Kidney epithelial cell (primary cell): ENCODE measurements at places on chromosomes 6 and 20. TPM values are rescaled to one million over a fixed set of nuclear protein-coding genes. Genes with fewer than 3 reads are reported as not detected.

GRCh38 chr6:89858041-89858440, 28.4 kb downstream of the CASP8AP2 start:
- DNase-seq: no peak

DNA sequence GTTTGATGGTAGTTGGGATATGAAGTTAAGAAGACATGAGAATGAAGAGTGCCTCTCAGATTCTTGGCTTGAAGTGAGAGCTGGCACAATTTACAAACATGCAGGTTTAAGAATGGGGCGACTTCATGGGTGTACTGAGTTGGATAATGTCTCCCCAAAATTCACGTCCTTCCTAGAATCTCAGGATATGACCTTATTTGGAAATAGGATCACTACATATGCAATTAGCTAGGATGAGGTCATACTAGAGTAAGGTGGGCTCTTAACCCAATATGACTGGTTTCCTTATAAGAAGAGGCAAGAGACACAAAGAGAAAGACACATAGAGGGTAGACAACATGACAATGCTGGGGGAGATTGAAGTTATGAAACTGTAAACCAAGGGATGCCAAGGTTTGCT, 5.2 kb downstream of the PKIB start:
- DNase-seq: no peak

DNA sequence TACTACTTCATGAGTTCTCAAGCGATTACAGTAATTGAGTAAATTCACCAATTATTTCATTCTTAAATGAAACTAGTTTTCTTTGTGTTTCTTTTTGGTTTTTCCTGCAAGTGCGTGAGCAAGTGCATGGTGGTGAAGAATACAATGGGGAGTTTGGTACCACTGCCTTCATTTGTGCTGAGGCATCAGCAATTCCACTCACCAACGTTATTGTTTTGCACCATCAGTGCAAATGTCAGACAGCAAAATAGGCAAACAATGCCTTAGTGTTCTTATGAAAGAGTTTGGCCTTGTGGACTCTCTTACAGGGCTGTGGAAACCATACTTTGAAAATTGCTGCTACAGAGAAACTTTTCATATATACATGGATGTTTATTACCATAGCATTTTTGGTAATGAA, 8.2 kb downstream of the CDH26 start:
- no peak for DNase-seq

DNA sequence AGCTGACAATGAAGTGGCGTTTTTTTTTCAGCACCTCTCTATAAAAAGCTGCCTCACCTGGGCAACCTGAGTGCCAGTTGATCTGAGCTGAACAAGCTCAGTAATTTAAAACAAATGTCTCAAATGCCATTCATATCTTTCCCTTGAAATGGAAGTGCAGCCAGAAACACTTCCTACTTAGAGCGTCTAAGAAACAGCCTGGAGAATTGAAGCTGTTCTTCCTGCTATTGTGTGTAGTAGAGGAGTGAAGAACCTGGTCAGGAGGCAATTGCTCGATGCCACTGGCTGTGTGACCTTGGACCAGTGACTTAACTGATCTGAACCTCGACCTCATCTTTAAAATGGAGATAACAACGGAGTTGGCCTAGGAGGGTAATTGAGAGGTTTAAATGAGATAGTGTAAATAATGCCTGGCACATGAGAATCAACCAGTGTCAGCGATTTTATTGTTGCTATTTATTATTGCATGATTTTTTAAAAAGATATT, 95.4 kb upstream of the FOXQ1 start:
- DNase-seq: no peak

DNA sequence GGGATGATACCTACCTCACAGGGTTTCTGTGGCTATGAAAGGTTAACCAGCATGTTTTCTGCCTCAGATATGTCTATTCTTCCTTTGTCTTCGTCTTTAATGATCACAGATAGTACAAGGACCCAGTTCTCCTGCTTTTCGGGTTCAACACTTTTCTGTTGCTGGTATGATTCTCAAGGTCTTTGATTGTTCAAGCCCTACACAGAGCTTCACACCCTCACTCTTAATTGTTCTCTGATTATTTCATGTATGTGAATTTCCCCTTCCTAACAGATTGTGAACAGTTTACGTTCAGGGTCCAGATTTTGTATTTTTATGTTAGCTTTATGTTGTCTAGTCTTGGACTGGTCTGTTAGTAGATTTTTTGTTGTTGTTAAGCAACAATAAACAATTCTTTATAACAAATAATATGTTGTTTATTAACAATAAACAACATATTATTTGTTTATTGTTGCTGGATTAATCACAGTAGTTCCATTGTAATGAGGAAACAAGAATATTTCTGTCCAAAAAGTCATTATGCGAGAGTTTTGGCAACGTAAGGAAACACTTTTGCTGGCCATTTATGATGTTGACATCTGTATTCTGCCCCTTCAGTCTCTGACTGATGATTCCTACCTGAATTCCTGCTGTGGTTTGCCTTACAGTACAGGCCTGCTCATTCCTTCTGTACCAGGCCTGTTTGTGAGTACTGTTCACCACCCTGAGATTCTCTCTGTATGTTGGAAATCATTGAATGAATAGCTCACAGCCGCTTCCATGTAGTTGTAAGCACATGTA, 27.2 kb upstream of the TULP4 start:
- no peak for DNase-seq

DNA sequence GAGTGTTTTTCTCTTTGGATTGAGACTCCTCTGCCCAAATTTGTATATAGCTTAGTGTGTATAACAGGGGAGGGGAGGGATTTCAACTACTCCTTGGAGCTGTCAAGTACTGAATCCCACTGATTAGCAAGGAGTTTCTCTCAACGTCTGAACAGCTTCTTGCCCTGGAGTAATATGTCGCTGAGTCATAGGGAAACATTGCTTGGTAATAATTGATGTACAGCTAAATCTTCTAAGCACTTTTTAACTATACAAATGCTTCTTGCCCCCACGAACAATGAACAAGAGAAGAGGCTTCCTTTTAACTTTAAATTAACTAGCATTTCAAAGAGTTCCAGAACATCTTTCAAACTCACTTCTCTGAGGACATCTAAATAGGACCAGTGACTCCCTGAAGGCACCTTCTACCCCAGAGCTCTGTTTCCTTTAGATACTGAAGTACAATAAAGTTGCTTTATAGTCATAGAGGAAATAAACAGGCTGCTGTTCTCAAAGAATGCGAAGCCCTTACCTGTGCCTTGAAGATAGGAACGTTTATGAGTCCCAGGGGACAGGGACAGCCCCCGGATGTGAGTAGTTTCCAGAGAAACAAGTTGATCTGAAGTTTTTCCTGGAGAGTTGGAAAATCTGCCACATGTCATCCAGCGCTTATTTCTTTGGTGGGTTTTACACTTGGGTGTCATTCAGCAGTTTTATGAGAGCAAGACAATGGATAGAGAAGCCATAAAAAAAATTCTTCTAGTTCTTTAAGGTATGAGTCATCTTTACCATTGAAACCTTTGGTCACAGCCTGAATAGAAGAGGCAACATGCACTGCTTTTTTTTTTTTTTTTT, 462.5 kb upstream of the BTBD3 start:
- peak; percentile 86 for DNase-seq

DNA sequence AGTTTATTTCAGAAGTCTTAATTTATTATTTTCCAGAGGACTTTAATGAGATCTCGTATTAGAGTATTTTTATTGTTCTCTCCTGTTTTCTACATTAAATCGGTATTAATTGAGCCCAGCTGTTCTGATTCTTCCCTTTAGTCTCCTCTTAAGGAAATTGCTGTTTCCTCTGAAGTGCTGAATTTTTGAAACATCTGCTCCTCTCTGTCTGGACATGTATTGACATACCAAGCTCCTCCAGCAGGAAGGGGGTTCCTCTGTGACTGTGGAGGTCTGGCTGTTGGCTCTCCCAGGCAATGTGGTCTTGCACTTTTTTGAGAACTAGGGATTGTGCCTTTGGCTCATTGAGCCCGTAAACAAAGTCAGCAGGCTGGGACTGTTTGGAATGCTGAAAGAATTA, 74.9 kb downstream of the MAP3K4 start:
- DNase-seq: no peak

DNA sequence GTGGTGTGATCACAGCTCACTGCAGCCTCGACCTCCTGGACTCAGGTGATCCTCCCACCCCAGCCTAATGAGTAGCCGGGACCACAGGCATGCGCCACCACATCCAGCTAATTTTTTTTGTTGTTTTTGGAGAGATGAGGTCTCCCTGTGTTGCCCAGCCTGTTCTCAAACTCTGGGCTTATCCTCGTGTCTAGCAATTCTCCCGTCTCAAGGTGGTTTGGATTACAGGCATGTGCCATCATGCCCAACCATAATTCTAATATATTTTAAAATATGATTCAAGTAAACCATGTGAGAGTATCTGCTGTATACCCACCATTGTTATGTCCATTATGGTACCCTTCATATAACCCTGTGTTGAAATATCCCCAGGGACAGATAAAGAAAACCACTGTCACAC, 60.3 kb upstream of the C20orf144 start:
- DNase-seq: no peak

GRCh38 chr6:131937226-131937625, 13.9 kb downstream of the CCN2 start:
- DNase-seq: no peak

GRCh38 chr6:139551376-139551775, 176.9 kb upstream of the CITED2 start:
- no peak for DNase-seq

DNA sequence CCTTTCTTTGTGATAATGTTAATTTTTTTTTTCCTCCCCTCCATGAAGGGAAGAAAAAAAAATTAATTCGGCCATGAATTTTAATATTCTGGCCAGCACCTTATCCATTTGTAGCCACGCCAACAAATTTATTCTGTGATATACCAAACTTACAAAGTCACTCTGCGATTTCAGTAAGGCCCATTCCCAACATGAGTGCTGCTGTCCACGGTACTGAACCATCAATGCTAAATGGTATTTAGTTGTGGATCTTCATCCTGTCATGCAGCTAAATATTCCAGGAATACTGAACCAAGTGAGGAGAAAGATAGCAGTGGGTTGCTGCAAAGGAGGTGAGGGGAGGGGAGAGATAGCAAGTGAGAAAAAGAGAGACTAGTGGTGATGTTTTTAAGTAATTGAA, 19.5 kb upstream of the RSPH4A start:
- DNase-seq: no peak

- no peak for DNase-seq
Measured at GRCh38 chr6:98678481-98678880, 155.9 kb upstream of the POU3F2 start.

DNA sequence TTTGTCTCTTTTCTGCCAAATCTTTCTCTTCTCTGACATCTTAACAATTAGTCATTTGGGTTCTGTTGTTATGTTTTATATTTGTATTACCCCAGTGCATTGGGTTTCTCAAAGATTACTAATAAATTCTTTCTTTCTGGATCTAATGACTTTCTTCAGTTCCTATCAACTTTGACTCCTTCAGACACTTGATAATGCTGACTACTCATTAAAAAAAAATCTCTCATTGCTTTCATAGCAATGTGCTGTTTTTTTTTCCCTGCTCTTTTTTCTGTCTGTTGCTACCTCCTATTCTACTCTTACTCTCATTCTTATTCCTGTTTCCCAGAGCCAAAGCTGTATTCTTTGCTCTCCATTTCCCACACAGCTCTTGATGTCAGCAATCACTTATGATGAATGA, 81.3 kb upstream of the MAP3K7 start:
- no peak for DNase-seq

DNA sequence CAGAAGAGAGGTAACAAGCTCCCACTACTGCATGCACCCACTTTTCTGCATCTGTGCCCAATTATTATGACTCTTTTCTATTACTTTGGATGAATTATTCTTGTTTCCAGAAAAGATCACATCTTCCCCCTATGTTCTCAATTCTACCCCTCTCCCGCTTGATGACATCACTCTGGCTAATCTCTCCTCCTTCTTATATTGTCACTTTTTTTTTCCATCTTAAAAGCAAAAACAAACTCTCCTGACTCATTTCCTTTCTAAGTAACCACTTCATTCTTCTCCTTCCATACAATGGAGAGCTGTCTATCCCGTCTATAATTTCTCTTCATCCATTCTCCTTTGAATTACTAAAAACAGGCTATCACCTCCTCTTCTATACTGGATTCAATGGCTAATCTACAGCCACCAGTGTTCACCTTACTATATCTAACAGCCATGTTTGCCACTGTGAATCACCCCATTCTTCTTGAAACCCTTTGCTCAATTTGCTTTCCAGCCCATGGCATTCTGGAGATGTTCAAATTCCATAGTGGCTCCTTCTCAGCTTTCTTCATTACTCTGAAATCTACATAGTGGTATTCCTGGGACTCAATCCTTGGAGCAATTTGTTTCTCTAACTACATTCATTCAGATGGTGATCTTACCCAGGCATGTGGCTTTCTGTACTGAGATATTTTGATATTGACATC, 378.4 kb downstream of the ARHGAP18 start:
- no peak for DNase-seq

DNA sequence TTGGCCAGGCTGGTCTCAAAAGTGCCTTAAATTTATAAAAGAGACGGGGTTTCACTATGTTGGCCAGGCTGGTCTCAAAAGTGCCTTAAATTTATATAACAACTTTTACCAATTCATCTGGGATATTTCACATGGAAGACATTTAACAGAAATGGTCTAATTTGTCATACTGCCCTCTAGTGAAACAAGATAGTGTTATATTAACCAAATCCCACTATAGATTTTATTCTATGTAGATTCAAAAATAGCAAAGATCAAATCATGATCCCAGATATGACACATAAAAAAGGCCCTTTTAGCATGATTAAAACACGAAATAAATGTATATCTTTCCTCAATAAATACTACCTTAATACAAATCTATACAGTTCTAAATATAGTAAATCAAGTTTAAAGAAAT, 102.8 kb upstream of the TFAP2D start:
- DNase-seq: no peak

GRCh38 chr20:5785146-5785545, 34.9 kb downstream of the SHLD1 start:
- no peak for DNase-seq

DNA sequence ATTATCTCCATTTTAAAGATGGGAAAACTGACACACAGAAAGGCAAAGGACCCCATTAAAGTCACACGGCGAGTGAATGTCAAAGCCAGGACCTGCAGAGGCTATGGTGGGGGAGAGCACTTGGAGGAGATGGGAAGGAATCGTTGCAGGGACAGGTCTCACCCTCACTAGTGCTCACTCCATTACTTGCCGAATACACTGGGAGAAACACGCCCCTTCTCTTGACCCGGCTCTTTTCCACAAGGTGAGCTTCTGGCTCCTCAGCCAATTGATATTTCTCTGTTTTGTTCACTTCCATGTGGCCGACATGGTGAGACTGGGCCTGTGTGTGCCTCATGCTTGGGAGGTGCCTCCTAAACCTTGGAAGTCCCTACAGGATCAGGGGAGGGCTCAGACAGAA, 117.8 kb upstream of the KCNG1 start:
- no peak for DNase-seq

The PPIL4 gene
- 26.5 and 34.6 TPM in 2 replicates for total RNA-seq

The LAMP5 gene
- 1.7 and 1.9 TPM in 2 replicates for total RNA-seq

The CDSN gene
- not detected in 2 replicates for total RNA-seq

The KIF6 gene
- total RNA-seq: 0.33 and 0.68 TPM in 2 replicates

The PNPLA1 gene
- not detected in 2 replicates for total RNA-seq

The SYNDIG1 gene
- total RNA-seq: 0.41 and 0.67 TPM in 2 replicates

The SLC39A7 gene
- 94.1 and 94.9 TPM in 2 replicates for total RNA-seq

The ZC3H12D gene
- not detected in 2 replicates for total RNA-seq

The MEI4 gene
- total RNA-seq: 0.21 TPM in 1 of 2 replicates, not detected in the other
